ENCODE measurements at places on chromosomes 16 and 17.

DNA sequence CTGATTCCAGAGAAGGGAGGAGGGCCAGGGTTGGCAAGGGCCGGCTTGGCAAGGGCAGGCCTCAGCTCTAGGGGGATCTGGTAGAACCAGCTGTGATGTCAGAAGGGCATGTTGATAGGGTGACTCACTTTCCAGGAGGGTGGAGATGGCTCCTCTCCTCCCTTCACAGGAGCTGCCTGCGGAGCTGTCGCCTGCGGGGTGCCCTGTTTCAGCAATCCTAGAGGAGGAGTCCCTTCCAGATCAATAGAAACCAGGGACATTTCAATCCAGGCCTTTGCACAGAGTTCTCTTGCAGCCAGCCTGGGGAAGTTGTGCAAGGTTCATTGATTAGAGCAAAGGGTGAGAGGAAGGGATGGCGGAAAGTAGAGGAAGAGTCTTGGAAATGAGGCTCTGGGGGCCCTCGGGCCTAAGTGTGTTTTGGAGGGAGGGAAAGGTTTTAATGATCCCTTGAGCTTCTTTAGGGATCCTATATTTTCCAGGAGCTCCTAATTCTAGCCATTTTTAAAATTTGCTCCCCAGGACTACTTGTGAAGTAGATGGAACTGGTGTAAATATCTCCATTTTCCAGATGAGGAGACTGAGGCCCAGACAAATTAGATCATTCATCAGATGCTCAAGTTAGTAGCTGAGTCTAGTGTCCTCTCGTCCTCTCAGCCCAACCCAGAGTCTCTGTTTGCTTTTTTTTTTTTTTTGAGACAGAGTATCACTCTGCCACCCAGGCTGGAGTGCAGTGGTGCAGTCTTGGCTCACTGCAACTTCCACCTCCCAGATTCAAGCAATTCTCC, 24.8 kb upstream of the CSNK2A2 start:
- no peak for DNase-seq

- DNase-seq: no peak
Observed at GRCh38 chr16:69773260-69773947, 11.3 kb downstream of the WWP2 start.

DNA sequence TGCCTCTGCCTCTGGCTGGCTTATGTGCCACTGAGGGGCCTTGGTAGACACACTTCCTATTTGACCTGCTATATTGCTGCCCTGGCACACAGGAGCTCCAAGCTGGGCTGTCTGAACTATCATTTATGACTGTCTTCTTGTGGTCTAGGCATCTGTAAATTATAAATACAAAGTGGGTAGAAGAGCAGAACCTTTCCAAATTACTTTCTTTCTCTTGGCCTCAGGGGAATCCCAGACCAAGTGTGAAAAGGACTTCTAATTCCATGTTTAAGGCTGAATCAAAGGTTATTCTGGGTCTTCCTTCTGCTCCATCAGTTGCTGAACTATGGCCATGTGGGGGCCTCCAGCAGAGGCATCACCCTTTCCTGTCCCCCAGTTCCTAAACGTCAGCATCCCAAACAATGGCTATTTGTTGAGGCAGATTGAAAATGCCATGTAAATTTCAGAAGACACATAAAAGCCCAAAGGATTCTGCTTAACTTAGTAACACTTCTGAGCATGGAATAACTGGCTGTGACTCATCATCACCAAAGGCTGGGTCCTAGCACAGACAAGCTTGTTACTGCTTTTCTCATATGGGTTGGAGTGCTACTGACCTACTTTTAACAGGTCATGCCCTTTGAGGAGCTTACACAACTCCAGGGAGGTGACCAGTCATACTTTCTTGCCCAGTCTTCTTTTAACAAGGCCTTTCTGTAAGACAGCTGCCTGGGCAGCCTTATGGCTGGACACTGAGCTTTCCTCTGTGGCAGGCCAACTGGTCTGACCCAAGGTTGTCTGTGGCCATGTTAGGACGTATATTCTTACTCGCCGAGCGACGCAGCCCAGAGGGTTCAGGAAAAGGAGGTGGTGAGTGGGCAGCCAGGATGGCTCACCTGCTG, 154.8 kb downstream of the VPS53 start:
- DNase-seq: no peak

- DNase-seq: no peak
Observed at GRCh38 chr16:87493608-87494280, 920 bp upstream of the ZCCHC14 start.

- DNase-seq: no peak
Observed at GRCh38 chr16:8887952-8888560, 5.9 kb downstream of the LITAFD start.

- DNase-seq: no peak
Observed at GRCh38 chr16:28261942-28262341, 30.4 kb upstream of the SBK1 start.

DNA sequence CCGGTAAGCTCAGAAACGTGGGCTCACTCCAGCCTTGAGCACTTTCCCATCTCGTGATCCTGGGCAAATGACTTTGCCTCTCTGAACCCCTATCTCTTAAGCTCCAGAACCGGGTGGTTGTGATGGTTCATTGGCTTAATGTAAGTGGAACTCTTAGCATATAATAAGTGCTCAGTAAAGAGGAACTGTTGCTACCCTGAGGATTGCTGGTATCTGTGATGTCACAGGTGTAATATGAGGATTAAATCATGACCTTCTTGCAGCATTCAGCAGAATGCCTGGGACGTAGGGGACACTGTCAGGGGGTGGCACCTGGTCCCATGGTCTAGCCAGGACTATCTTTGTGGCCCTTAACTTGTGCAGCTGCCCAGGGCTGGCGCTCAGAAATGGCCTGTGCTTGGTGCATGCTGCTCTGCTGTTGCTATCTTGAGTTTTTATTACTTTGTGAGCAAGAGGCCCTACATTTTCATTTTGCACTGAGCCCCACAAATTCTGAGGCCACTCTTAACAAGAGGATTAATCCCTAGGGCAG, 68.8 kb downstream of the SREBF1 start:
- no peak for DNase-seq

DNA sequence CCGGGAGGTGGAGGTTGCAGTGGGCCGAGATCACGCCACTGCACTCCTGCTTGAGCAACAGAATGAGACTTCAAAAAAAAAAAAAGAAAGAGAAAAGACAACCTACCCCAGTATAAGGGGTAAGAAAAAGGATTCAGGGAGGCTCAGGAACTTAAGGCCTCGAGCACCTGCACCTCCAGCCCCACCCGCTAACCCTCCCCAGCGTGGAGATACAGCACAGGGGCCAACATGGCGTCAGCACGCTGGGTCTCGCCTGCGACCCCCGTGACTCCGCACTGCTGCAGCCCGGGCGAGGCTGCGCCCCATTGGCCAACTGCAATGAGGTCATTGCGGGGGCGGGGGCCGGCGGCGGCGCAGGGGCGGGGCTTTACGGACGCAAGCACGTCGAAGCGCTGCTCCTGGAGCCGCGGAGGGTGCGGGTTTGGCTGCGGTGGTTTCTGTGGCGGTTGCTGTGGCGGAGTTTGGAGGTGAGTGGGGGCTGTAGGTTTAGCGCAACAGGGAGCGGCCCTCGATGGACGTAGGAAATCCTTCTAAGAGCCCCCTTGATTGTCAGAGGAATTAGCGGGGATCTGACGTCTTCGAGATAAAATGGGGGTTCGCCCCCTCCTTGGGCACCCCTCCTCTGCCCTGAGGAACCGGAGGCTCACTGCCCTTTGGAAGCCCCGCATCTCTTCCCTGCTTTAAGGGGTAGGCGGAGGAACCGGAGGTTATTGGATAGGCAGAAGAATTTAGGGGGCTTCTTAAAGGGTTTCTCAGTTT, at the start of gene ATP6V0A1:
Gene ATP6V0A1, plus strand, starts transcription at position 382 of the 759 bp plus-strand sequence. CDS start 2,017 bp downstream, outside the sequence.
- DNase-seq: peak; percentile 83

DNA sequence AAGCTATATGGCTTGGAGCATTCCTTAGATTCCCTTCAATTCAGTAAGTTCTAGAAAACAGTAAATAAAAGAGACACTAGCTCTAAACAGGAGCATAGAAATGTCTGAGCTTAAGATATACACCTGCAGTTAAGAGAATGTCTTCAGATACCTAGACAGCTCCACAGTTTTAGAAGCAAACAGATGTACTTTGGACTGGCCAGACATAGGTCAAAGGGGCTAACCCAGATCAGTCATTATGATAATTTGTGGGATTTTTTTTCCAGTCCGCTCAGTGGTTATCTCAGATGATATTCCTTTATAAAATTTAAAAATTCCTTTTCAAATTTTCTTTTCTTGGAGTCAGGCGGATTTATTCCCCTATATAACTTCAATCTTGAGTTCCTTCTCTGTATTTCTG, 65.8 kb upstream of the RASL10B start:
- DNase-seq: no peak

DNA sequence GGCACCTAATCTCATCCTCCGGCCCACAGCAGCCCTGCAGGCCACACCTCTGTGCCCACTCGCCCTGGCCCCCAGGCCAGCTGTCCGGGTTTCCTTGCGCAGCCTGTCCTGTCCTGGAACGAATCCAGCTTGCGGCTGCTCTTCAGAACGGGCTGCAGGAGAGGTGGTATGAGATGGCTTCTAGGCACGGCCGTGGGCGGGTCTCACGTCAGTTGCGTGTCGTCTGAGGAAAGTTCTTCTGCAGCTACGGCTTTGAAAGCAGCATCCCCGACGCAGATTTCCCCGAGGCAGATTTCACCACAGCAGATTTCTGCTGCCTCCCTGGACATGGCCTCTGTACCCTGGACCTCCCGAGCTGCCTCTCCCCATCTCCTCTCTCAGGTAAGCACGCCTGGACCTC, 18.2 kb downstream of the GALNS start:
- DNase-seq: no peak

GRCh38 chr17:49996495-49997300, 1.7 kb upstream of the DLX3 start:
- DNase-seq: peak; percentile 42

DNA sequence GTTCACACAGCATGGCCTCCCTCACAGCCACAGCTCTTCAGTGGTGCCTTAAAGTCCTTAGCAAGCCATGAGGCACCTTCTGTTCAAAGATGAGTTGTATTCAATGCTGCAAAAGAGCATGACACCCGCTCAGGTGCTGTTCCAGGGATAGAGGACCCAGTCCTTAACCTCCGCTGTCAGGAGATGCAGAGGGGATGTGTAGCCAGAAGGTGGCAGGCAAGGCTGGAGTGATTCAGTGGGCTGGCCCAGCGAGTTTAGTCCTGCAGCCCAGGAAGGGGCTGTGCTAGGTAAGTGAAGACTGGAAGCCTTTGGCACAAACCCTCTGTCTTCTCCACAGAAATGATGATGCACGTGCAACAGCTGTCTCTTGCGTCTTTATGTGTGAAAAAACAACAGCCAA, 25.0 kb upstream of the ADAM11 start:
- DNase-seq: no peak

Data from stimulated activated CD8-positive, alpha-beta memory T cell treated with anti-CD3 and anti-CD28 coated beads, Interleukin-4, amount 100 ng/mL, for 24 hours (primary cell).